ENCODE measurements at places on chromosomes 4 and X.

- H3K27ac ChIP-seq: no peak overlapping the region
- DNase-seq: no peak
- H3K4me3 ChIP-seq: no peak overlapping the region
Observed at GRCh38 chrX:81259020-81259713, 57.3 kb downstream of the SH3BGRL start.

DNA sequence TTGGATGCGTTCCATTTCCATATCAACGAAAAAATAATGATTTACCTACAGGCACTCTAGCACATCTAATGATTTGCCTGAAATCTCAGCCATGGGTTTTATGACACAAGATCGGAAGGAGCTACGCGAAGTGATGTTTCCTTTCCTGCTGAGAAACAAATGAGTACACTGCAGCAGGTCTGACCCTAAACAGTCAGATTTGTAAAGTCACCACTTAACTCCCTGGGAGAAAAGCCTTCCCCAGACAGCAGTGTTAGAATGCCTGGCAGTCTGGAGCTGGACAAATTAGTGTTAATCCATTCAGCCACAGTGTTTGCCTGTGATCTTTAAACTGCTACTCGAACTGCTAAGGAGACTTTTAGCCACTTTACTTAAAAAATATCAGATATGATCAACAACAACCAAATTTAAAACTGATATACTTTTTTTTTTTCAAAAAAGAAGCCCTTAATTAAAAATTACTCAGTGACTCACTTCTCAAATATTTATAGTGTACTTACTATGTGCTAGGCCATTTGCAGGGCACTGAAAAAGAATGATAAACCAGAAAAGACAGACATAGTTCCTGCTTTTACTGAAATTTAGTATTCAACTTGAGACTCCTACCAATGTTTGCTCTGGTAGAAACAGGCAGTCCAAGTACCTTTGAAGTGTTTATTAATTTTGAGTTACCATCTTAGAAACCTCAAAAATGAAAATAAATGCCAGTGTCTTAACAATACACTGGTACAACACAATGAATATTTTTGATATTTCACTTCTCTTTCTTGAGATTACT is 104.5 kb downstream of the SHISA3 start:
- peaks cover 3% of the 10 kb centered on the region for H3K36me3 ChIP-seq
- DNase-seq: no peak
- H3K27ac ChIP-seq: no peak overlapping the region
- no peaks in the 10 kb centered on the region for H3K27me3 ChIP-seq
- H3K4me1 ChIP-seq: no peaks in the 10 kb centered on the region

DNA sequence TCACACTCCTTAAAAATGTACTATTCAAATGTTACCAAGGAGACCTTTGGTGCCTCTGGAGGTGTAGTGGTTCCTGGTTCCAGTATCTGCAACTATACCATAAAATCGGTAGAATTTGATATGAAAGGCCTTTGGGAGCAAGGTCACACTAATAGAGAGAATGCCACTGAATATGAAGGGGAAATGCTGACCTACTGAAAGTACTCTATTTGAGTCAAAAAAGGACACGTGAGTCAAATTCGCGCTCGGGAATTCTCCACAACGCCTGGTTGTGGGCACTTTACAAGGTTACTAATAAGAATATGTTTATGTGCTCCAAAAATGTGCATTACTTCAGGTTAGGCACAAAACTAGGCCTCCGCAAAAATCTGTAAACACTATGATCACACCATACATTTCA is 39.5 kb upstream of the RELL1 start:
- no peaks in the 10 kb centered on the region for H3K36me3 ChIP-seq
- no peak overlapping the region for H3K27ac ChIP-seq
- no peak overlapping the region for H3K4me3 ChIP-seq
- no peaks in the 10 kb centered on the region for H3K27me3 ChIP-seq
- H3K4me1 ChIP-seq: no peaks in the 10 kb centered on the region
- DNase-seq: no peak

DNA sequence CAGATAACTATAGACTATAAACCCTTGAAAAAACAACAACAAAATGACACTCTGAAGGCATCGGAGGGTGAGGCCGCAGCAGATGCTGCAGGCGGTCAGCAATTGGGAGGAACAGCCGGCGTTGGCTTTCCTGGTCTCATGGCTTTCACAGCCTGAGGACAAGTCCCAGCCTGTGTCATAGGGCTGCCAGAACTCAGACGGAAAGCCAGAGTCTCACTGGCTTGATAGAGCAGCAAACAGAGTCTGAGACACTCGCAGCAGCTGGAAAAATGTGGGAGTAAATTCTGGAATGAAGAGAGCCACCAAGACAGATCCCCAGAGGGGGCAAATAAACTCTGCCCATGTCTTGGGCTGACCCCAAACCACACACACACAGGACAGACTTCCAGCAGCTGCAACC is 86.3 kb downstream of the PPP2R2C start:
- no peak overlapping the region for H3K27ac ChIP-seq
- H3K4me3 ChIP-seq: no peak overlapping the region
- no peaks in the 10 kb centered on the region for H3K27me3 ChIP-seq

DNA sequence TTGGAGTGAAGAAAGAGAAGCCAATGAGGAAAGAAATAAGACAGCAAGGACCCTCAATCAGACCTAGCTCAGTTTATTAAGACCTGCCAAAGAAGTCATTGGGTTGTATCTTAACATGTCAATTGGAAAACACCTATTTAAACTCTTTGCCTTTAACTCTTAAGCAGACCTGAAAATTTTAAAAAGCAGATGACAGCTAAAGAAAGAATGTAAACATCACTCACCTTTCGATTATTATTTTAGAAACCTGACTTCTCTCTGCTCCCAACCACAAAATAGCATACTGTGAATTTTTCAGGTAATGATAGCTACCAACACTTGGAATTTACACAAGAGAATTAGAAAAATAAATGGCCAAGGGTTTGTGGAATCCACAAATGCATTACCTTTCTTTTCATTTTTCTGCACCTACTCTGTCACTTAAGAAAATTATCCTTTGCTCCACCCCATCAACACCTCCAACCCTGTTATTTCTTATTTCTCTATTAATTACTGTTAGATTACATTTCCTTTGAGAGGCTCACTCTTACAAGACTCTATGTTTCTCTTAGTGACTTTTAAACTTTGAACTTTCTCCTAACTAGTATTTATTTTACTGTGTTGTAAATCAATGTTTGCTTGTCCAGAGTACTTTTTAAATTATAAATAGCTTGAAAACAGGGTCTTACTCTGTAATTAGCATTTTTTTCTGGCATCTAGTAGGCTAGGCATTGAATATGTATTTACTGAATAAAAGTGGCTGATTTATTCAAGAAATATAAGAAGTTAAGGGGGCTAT is 765 bp upstream of the SULT1E1 start:
- H3K4me3 ChIP-seq: no peak overlapping the region
- no peaks in the 10 kb centered on the region for H3K4me1 ChIP-seq
- no peaks in the 10 kb centered on the region for H3K27me3 ChIP-seq
- DNase-seq: no peak
- H3K27ac ChIP-seq: no peak overlapping the region
- H3K36me3 ChIP-seq: no peaks in the 10 kb centered on the region

- H3K4me3 ChIP-seq: peak overlapping the region; percentile 63
- no peaks in the 10 kb centered on the region for H3K27me3 ChIP-seq
- no peaks in the 10 kb centered on the region for H3K36me3 ChIP-seq
Observed at GRCh38 chr4:105148356-105148755, 1.7 kb downstream of the TET2 start.

DNA sequence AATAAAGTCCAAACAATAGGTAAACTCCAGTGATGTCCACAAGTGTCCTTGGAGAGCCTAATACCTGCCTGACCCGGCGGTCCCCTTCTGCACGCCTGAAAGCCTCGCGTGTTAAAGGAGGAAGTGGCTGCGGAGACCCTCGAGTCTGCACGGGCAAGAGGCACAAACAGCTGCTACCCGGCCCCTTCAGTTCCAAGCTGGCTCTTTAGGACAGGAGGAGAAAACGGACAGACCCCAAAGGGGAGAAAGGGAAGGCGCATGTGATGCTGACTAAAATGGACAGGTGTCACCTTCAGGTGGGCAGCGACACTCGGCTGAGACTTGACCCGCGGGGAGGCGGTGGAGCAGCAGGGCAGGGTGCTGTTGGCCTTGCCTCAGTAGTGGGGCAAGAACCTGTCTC is 102.7 kb upstream of the TENM3 start:
- no peak overlapping the region for H3K4me3 ChIP-seq
- no peak overlapping the region for H3K27ac ChIP-seq
- no peaks in the 10 kb centered on the region for H3K36me3 ChIP-seq

Measured in adrenal gland (tissue), 19 donors.